A549 treated with DMSO at 1 μM for 4 hours (cell line): ENCODE measurements at places on chromosomes 12 and 14. TPM values are rescaled to one million over a fixed set of nuclear protein-coding genes. Genes with fewer than 3 reads are reported as not detected.

The DACT1 gene
- total RNA-seq: 0.55 to 1.2 TPM (median 0.77 TPM) in 5 replicates

The SLC6A13 gene
- total RNA-seq: 0.22 to 0.61 TPM (median 0.39 TPM) in 5 replicates

The RPL41 gene
- total RNA-seq: 5,029 to 5,699 TPM (median 5,618 TPM) in 5 replicates

The RNASE4 gene
- 5.8 to 11.8 TPM (median 8.6 TPM) in 5 replicates for total RNA-seq

The EPYC gene
- total RNA-seq: not detected in 5 replicates

The CLEC4D gene
- total RNA-seq: not detected in 5 replicates

The MYO1A gene
- 0.12 to 0.42 TPM (median 0.22 TPM) in 5 replicates for total RNA-seq

The IAPP gene
- not detected in 5 replicates for total RNA-seq

The UBR7 gene
- total RNA-seq: 26.3 to 30.3 TPM (median 29.7 TPM) in 5 replicates

The OTOGL gene
- total RNA-seq: 0.01 to 0.04 TPM in 2 of 5 replicates, not detected in the others

The BTBD6 gene
- total RNA-seq: 30.6 to 43.7 TPM (median 39.1 TPM) in 5 replicates
